ENCODE measurements at places on chromosomes 1 and 21.

- DNase-seq: no peak
Measured at GRCh38 chr1:3852711-3853485, 4.1 kb downstream of the CEP104 start.

- DNase-seq: peak; percentile 84
Measured at GRCh38 chr1:222084996-222085395, 343.1 kb upstream of the DUSP10 start.

GRCh38 chr1:15758343-15758931 lies at the start of gene FBLIM1:
Gene FBLIM1 (plus strand): TSS chr1:15758795. CDS start chr1:15764984, 6,189 bp downstream.
- peak; percentile 35 for DNase-seq

- DNase-seq: no peak
Measured at GRCh38 chr1:111768023-111768422, 12.3 kb downstream of the DDX20 start.

DNA sequence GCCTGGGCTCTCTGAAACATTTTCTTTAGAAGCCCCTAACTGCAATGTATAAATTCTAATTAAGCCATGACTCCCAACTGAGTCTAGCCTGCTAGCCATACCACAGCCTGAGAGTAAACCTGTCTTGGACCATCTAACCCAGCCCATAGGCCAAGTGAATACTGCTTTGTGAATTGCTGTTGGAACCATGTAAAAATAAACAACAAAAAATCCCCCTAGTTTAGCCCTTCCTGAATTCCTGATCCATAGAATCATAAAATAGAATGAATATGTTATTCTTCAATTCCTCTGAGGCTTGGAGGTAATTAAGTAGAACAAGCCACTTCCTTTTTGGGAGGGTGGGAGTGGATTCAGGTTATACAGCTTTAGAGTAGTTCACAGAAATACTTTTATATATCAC lies 1496.4 kb downstream of the MRPL39 start:
- peak; percentile 54 for DNase-seq

DNA sequence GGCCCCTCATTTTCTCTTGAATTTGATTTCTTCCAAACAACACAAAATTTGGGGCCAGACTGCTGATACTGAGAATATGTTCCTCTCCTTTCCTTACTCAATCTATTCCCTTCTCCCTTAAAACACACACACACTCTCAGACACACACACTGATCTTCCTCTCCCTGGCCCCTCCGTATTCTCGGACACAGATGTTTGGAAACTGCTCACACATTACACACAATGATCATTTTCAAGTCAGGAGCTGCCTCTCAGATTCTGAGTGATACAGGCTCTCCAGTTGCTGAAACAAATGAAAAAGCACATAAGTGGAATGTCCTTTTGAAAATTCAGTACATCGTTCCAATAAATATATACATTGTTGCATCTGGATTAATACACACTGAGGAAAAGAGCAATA lies 161.3 kb downstream of the CLEC20A start:
- no peak for DNase-seq

DNA sequence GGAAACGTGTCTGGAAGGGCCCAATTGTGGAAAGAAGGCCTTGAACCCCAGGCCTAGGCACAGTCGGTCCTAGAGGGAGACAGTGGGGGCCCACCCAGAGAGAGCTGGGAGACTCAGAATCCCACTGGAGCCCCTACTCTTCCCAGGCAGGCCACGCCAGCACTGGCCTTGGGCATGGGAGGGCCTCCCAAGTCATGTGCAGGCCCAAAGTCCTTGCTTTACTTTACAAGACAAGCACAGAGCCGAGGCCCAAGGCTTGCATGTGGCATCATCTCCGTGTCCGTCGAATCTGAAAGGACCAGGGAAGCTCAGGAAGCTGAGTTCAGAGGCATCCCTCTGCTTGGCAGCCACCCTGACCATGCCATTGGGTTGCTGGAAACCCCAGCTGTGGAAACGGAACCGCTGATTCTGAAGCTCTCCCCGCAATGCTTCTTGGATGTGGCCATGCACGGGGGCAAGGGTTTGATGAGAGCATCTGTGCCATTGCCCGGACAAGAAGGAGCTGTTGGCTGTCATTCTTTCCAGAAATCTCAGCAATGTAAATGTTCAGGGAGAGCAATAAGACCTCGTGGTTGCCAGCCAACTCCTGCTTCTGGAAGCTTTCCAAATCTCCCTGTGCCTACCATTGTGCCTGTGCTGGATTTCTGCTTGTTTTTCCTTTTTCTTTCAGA lies 32.8 kb downstream of the ABCG1 start:
- no peak for DNase-seq

- DNase-seq: no peak
Measured at GRCh38 chr1:48222501-48223242, at the start of gene SLC5A9. Gene SLC5A9 (plus strand): TSS chr1:48222716. CDS start chr1:48222737, 21 bp downstream.

DNA sequence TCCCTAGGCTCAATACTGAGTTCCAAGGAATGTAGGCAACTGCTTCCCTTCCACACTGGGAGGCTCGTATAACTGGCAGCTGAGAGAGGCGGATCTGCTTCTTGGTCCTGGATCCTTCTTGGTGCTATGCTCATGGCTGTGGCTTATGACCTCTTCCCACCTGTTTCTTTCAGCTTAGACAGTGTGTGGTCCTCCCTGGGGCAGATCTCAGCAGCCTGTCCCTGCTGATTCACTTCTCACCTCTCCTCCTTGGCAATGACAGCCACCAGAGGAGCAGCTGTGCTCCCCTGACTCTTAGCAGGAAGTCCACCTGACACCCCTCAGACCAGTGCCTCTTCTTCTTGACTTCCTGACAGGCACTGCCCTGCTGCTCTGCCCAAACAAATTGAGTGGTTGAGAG lies 75.1 kb upstream of the PTGFRN start:
- no peak for DNase-seq

- no peak for DNase-seq
Measured at GRCh38 chr1:43885279-43885801, 48.3 kb upstream of the ARTN start.

DNA sequence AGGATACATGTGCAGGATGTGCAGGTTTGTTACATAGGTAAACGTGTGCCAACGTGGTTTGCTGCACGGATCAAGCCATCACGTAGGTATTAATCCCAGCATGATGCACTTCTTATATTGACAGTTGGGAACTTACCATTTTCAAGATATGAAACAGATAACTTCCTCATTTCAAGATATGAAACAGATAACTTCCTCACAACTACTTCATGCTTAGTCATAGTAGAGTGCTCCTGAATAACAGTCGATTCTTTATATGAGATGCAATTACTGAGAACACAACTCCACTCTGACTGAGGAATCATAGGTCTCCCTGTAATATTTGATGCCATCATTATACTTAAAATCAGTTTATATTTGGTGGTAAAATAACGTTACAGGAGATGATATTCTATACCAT lies 1124.3 kb downstream of the AMY1C start:
- no peak for DNase-seq

- DNase-seq: no peak
Measured at GRCh38 chr1:233631810-233632405, 18.0 kb downstream of the KCNK1 start.

- DNase-seq: no peak
Measured at GRCh38 chr21:41024746-41025254, 143.2 kb upstream of the BACE2 start.

DNA sequence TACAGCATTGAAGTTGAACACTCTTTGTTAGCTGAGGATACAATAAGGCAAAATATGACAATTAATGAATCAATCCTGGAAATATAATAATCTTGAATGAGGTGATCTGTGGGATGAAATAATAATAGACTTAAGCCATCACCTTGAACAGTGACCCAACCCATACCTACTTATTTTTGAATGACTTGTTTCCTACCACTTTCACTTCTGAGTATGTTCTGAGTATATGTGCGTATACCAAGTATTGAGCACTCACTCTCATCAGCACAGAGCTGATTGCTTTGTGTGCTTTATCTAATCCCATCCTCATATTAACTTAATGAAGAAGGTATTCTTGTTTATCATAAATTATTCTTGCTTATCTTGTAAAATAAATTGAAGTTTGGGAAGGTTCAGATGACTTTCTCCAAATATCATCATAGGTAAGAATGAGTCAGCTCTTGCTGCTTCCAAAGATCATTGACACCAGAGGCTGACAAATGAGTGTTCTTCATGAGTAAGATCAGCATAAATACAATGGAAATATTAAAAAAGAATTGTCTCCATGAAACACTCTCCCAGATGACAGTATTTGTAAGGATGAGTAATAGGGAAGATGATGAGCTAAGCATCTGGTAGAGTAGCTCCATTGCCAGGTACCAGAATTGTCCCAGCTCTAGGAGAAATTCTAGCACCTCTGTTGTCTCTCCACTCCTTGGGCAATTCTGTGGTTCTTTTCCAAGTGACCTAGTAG lies 198.1 kb upstream of the KIAA0040 start:
- no peak for DNase-seq

GRCh38 chr1:244074559-244075171 lies 23.6 kb downstream of the ZBTB18 start:
- DNase-seq: no peak

DNA sequence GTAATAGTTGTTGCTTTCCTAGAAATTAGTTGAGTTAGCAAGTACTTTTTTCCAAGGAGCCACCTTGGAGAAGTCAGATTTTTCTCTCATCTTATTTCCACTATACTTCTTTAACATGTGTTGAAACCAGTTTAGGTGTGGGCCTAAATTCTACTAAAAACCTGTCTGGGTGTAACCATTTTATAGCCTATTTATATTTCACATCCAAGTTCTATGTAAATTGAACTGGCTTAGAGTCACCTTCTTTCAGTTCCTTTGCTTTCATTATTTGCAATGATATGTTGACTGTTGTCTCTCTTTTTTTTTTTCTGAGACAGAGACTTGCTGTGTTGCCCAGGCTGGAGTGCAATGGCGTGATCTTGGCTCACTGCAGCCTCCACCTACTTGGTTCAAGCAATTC lies 195.6 kb downstream of the CLEC20A start:
- DNase-seq: no peak

GRCh38 chr1:155451199-155451598 lies 111.4 kb downstream of the ASH1L start:
- DNase-seq: no peak

GRCh38 chr1:174769961-174770549 lies 229.7 kb upstream of the CACYBP start:
- peak; percentile 67 for DNase-seq

- no peak for DNase-seq
Measured at GRCh38 chr1:21518774-21519455, 9.7 kb downstream of the ALPL start.

DNA sequence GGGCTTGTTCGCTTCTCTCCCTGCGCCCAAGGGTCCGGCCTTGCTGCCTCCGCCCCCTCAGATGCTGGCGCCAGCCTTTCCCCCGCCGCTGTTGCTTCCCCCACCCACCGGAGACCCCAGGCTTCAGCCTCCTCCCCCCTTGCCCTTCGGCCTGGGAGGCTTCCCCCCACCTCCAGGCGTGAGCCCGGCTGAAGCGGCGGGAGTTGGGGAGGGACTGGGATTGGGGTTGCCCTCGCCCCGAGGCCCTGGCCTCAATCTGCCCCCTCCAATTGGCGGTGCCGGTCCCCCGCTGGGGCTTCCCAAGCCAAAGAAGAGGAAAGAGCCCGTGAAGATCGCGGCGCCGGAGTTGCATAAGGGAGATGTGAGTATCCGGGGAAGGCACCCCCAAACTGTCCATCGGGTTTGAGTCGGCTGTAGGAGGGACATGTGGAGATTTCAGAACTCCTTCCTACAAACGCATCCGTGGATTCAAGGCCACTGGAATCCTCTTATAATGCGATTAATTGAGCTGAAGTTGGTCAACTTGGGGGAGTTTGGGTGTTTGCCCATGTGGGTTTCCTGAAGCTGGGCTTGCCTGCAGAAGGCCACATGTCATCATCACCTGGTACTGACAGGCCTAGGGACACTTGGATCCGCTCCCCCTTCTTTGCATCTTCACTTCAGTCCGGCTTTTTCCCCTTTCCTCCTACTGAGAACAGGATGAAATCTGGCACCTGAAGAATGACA lies 707 bp downstream of the PRCC start:
- DNase-seq: no peak

DNA sequence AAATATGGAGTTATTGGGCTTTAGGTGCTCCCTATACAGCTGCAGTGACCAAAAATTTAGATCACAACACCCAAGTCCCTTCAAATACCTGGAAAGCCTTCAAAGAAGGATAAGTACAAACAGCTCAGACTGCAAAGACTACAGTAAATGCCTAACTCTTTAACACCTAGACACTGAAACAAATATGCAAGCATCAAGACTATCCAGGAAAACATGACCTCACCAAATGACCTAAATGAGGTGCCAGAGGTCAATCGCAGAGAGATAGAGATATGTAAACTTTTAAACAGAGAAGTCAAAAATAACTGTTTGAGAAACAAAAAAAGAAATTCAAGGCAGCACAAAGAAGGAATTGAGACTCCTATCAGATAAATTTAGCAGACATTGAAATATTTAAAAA lies 753.8 kb upstream of the B3GALT2 start:
- no peak for DNase-seq

DNA sequence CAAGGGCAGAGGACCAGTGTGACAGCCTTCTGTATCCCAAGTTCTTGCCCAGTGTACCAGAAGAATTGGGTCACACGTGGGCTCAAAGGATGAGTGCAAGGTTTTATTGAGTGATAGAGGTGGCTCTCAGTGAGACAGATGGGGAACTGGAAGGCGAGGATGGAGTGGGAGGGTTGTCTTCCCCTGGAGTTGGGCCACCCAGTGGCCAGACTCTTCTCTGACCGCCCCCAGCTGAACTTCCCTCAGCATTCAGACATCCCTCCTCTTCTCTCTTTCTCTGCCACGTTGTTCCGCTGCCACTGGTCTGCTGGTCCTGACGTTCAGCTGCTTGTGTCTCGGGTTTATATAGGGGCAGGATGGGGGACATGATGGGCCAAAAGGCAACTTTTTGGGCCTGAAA lies 150.1 kb upstream of the IVNS1ABP start:
- no peak for DNase-seq

- DNase-seq: no peak
Measured at GRCh38 chr1:176733661-176734060, 270.7 kb downstream of the PAPPA2 start.

DNA sequence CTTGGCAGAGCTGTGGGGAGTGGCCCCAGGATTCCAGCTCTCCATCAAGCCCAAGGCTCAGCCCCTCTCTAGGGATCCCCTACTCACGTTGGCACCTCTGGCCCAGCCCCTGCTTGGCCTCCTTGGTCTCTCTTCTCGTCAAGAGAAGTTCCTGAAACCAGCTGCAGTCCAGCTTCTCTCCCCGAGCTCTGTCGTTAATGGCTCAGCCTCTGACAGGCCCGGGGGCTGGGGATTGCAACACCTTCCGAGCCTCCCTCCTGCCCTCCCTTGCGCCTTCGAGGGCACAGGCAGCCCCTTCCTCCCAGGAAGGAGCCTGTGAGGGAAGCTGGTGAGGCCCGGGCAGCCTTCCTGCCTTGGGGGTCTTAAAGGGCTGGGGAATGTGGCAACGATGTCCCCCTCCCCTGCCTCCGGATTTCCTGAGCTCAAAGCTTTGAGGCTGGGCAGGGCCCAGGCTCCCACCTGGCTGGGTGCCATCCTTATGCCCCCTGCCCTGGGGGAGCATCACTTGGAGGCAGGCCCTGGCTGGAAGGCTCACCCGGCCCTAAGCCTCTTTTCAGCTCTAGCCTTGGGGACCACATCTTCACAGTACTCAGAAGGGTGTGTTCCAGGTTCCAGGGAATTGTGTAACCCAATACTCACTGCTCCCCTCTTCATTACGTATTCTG lies at the start of gene CSF3R:
TSS of gene CSF3R (minus strand) at position 190 of the 665 bp plus-strand sequence. CDS start 3,417 bp downstream, outside the sequence.
- no peak for DNase-seq

- no peak for DNase-seq
Measured at GRCh38 chr1:240776237-240776636, 164.3 kb upstream of the GREM2 start.

- DNase-seq: no peak
Measured at GRCh38 chr21:46552274-46552673, 52.6 kb downstream of the S100B start.

All from fibroblast of upper back skin (primary cell).